Liver (tissue), 10 donors: ENCODE measurements at places on chromosomes 6 and 20. TPM values are rescaled to one million over a fixed set of nuclear protein-coding genes. Genes with fewer than 3 reads are reported as not detected.

GRCh38 chr6:169848946-169849345, 97.5 kb downstream of the ERMARD start:
- H3K4me3 ChIP-seq = no peak overlapping the region
- no peaks in the 10 kb centered on the region for H3K27me3 ChIP-seq
- no peaks in the 10 kb centered on the region for H3K36me3 ChIP-seq
- H3K4me1 ChIP-seq = no peaks in the 10 kb centered on the region
- DNase-seq = no peak

- DNase-seq = no peak
- peak within 1 kb of the TSS; percentile 10 for H3K27ac ChIP-seq
- no peak within 1 kb of the TSS for H3K4me3 ChIP-seq
- no peaks in the 10 kb centered on the region for H3K36me3 ChIP-seq
- no peaks in the 10 kb centered on the region for H3K4me1 ChIP-seq
- no peaks in the 10 kb centered on the region for H3K27me3 ChIP-seq
Measured at GRCh38 chr20:57620274-57620990, at the start of gene ZBP1. Gene ZBP1, minus strand, starts transcription at chr20:57620426. Its CDS starts 131 bp downstream, at chr20:57620295.

GRCh38 chr6:28145231-28145630, 3.5 kb downstream of the ZKSCAN8 start:
- no peak for DNase-seq
- H3K27me3 ChIP-seq = no peaks in the 10 kb centered on the region
- no peak overlapping the region for H3K4me3 ChIP-seq
- no peak overlapping the region for H3K27ac ChIP-seq
- H3K4me1 ChIP-seq = peaks cover 14% of the 10 kb centered on the region

DNA sequence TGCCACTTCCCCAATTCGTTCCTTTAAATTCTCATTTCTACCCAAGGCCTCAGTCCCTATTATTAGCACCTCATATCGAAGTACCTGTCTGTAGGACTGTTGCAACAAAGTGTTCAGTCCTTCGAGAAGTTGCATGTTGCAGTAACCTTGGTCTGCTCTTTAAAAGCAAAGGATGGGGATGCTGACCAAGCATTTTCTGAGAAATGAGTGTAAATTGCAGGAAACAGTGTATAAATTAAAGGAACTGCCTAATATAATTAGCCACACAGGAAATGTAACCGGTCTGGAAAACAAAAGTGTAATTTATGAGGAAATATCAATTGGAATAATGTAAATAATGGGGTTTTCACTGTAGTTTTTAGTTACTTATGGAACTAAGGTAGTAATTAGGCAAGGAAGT, 261.9 kb upstream of the ARID1B start:
- DNase-seq = no peak
- H3K27ac ChIP-seq = no peak overlapping the region
- H3K4me1 ChIP-seq = peaks cover 9% of the 10 kb centered on the region
- no peaks in the 10 kb centered on the region for H3K27me3 ChIP-seq

- H3K4me3 ChIP-seq = no peak overlapping the region
- H3K27ac ChIP-seq = no peak overlapping the region
- DNase-seq = no peak
- H3K36me3 ChIP-seq = no peaks in the 10 kb centered on the region
- no peaks in the 10 kb centered on the region for H3K27me3 ChIP-seq
- H3K4me1 ChIP-seq = no peaks in the 10 kb centered on the region
Measured at GRCh38 chr6:95682476-95682875, 105.1 kb downstream of the MANEA start.

GRCh38 chr6:69894578-69895347, 28.4 kb downstream of the COL19A1 start:
- DNase-seq = no peak
- no peaks in the 10 kb centered on the region for H3K4me1 ChIP-seq
- no peak overlapping the region for H3K4me3 ChIP-seq
- H3K27ac ChIP-seq = no peak overlapping the region
- no peaks in the 10 kb centered on the region for H3K27me3 ChIP-seq
- H3K36me3 ChIP-seq = no peaks in the 10 kb centered on the region

DNA sequence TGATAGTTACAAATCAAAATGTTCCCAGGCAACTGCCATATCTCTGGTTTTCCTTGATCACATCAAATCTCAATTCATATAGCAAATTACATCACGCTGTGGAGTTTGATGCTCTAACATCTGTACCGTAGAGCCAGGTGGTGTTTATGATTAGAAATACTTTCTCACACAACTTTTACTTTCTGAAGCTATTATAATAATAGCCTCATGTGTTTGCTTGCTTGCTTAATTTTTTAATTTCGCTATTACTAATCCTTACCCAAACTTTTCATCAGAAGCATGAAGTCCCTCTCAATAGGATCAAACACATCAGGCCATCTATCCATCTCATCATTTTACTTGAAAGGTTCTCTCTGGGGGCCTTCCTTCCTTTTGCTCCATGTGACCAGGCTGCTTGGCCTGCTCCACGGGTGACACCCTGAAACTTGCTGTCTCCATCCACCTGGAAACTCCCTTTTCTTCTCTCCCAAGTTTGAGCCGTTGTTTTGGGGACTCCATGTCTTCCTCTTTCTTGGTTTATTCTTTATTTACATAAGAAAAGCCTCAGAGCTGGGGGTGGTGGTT, 75.4 kb downstream of the ADAT2 start:
- no peaks in the 10 kb centered on the region for H3K4me1 ChIP-seq
- H3K27ac ChIP-seq = no peak overlapping the region
- no peaks in the 10 kb centered on the region for H3K27me3 ChIP-seq
- H3K4me3 ChIP-seq = no peak overlapping the region
- no peaks in the 10 kb centered on the region for H3K36me3 ChIP-seq

GRCh38 chr20:13384132-13384531, 163.1 kb downstream of the ISM1 start:
- H3K36me3 ChIP-seq = no peaks in the 10 kb centered on the region
- no peak overlapping the region for H3K27ac ChIP-seq
- no peaks in the 10 kb centered on the region for H3K4me1 ChIP-seq
- H3K4me3 ChIP-seq = no peak overlapping the region

DNA sequence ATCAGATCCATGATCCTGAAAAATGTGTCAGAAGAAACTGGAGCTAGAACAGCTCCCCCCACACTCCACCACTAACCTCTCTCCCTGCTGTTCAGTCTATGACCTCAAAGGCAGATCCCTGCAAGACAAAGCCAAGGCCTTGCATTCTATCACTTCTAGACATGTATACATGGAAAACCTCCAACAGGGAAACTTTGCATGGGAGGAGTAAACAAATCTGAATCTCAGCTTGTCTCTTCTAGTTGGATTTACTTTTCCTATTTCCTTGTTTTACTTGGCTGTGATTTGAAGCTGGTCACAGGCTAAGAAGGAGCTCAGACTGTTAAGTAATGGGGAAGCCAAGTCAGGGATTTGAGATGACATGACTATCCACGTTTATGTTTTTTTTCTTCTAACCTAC, 456.8 kb upstream of the CHD6 start:
- no peaks in the 10 kb centered on the region for H3K27me3 ChIP-seq
- no peak overlapping the region for H3K4me3 ChIP-seq
- H3K4me1 ChIP-seq = no peaks in the 10 kb centered on the region
- no peak overlapping the region for H3K27ac ChIP-seq
- DNase-seq = no peak
- no peaks in the 10 kb centered on the region for H3K36me3 ChIP-seq

GRCh38 chr6:32775071-32775470, 11.7 kb upstream of the HLA-DQB2 start:
- DNase-seq = no peak
- no peak overlapping the region for H3K27ac ChIP-seq
- H3K36me3 ChIP-seq = no peaks in the 10 kb centered on the region
- no peaks in the 10 kb centered on the region for H3K4me1 ChIP-seq
- no peak overlapping the region for H3K4me3 ChIP-seq

- H3K4me3 ChIP-seq = no peak overlapping the region
- H3K4me1 ChIP-seq = no peaks in the 10 kb centered on the region
- no peaks in the 10 kb centered on the region for H3K36me3 ChIP-seq
- H3K27me3 ChIP-seq = no peaks in the 10 kb centered on the region
Measured at GRCh38 chr6:49339096-49339495, 124.0 kb downstream of the MMUT start.

DNA sequence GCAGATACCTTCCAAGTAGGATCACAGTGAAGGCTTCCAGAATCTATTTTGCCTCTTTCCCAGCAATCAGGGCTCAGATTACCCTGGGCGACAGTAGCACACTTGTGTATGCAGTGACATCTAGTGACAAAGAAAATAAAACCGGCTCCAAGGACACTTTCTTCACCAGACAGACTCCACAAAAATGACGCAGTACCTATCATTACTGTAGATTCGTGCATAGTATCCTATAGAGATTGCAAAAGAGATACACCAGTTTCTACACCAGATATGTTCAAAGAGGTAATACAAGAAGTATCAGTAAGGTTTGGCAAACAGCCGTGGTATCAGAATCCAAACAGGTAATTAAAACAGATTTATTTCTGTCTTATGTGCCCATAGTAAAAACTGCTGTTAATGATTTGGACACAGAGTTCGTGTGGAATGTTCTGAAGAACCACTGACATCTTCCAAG, 600.4 kb upstream of the JAG1 start:
- H3K4me3 ChIP-seq = no peak overlapping the region
- no peaks in the 10 kb centered on the region for H3K27me3 ChIP-seq
- H3K27ac ChIP-seq = no peak overlapping the region
- DNase-seq = no peak

DNA sequence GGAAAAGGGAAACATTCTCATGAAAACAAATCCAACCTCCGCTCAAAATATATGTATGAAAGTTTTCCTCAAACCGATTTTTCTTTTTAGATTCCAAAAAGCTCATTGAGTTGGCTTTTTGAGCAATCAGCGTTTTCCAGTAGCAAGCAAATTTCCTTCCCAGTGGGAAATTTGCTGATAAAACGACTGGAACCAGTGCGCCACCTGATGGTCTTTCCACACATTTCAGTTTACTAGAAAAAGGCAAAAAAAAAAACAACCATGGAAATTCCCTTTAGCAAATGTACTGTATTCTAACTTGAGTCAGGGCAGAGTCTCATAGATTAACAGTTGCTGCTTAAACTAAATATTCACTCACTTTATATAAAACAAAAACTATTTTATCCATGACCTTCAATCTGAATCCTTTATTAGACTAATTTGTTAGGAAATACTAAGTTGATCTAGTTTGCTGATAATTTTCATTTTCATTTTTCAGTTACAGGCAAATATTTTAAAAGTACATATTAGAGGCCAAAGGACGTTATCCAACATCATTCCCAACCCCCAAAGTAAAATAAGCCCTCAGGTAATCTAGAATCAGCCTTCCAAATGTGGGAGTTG, 271.5 kb downstream of the FOXA2 start:
- no peak overlapping the region for H3K4me3 ChIP-seq
- no peak overlapping the region for H3K27ac ChIP-seq
- no peaks in the 10 kb centered on the region for H3K36me3 ChIP-seq
- no peak for DNase-seq

- no peak overlapping the region for H3K27ac ChIP-seq
- DNase-seq = no peak
- H3K36me3 ChIP-seq = no peaks in the 10 kb centered on the region
- H3K4me3 ChIP-seq = no peak overlapping the region
Measured at GRCh38 chr20:63066506-63067265, 59.9 kb upstream of the BHLHE23 start.

DNA sequence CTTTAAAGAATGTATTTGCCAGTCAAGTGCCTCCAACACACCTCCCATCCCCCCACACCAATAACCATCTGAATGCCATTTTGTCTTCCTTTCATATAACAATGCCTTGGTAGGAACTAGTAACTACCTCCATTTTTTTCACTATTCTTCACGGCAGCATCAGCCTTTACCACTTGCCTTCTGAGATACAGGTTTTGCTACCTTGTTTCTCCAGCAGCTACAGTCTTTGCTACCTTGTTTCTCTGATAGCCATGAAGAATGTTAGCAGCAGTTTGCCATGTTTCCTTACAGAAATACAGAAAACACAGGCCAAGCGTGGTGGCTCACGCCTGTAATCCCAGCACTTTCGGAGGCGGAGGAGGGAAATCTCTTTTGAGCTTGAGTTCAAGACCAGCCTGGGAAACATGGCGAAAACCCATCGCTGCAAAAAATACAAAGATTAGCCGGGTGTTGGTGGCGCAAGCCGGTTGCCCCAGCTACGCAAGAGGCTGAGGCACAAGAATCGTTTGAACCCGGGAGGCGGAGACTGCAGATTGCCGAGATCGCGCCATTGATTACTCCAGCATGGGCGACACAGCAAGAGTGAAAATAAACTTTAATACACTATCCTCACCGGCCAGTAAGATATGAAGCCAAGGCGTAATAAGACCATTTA, 100.9 kb downstream of the HFE start:
- H3K4me1 ChIP-seq = peaks cover 20% of the 10 kb centered on the region
- peak overlapping the region; percentile 84 for H3K27ac ChIP-seq
- H3K36me3 ChIP-seq = no peaks in the 10 kb centered on the region
- no peaks in the 10 kb centered on the region for H3K27me3 ChIP-seq
- peak overlapping the region; percentile 70 for H3K4me3 ChIP-seq

- no peak overlapping the region for H3K4me3 ChIP-seq
- DNase-seq = no peak
- H3K27ac ChIP-seq = no peak overlapping the region
- no peaks in the 10 kb centered on the region for H3K27me3 ChIP-seq
- H3K36me3 ChIP-seq = no peaks in the 10 kb centered on the region
- no peaks in the 10 kb centered on the region for H3K4me1 ChIP-seq
Measured at GRCh38 chr6:110661414-110661813, 153.9 kb downstream of the CDK19 start.

- H3K36me3 ChIP-seq = peaks cover 4% of the 10 kb centered on the region
- H3K4me1 ChIP-seq = no peaks in the 10 kb centered on the region
- no peak overlapping the region for H3K27ac ChIP-seq
- H3K27me3 ChIP-seq = no peaks in the 10 kb centered on the region
Measured at GRCh38 chr20:48631114-48632016, 196.4 kb downstream of the PREX1 start.

DNA sequence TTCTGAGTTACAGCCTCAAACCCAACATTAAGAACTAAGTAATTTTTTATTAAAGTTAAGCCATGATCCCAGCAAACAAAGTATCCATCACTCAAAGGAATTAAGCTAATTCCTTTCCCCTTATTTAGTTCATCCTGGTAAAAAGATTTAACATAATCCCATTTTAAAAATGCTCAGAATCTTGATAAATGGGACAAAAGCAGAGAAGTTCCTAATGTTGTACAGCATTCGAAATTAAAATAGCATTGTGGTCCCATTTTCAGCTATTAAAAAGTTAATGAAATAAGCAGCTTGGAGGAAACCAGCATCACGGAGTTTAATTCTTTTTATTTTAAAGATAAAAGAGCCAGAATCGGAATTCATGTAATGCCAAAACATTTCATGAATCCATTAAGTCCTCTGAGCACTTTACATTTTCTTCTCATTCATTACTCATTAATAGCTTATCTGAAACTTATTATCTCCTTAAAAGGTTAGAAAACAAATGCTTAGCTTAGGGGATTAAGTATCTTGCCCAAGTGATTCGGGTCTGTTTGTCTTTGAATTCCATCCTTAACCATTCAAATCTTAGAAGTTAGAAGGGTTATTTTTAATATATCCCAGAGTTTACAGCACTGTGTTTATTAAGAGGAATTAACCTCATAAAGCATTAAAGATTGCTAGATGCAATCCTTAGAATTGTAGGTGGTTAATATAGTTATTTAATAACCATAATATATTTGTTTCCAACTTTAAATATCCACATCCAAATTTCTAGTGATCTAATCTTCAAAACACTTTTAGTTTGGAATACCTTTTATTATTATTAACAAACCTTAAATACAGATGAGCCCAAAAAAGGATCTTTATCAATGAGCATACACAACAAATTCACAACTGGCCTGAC, 11.2 kb downstream of the RBM39 start:
- peaks cover 82% of the 10 kb centered on the region for H3K36me3 ChIP-seq
- H3K4me3 ChIP-seq = no peak overlapping the region
- H3K27ac ChIP-seq = no peak overlapping the region
- no peaks in the 10 kb centered on the region for H3K27me3 ChIP-seq
- H3K4me1 ChIP-seq = peaks cover 29% of the 10 kb centered on the region
- no peak for DNase-seq

Gene PACRG
- 3.7 TPM for total RNA-seq

Gene RREB1
- total RNA-seq = 28.9 TPM

Gene GNMT
- total RNA-seq = 10.5 TPM

Gene ELOVL2
- 27.8 TPM for total RNA-seq

Gene ARMC2
- 0.51 TPM for total RNA-seq

Gene TBXT
- total RNA-seq = not detected
